NCI-H2107 (cell line): ENCODE measurements at places on chromosomes 2 and 18.
A peak's percentile ranks its signal among the peaks of the same experiment; 100 is the strongest.

DNA sequence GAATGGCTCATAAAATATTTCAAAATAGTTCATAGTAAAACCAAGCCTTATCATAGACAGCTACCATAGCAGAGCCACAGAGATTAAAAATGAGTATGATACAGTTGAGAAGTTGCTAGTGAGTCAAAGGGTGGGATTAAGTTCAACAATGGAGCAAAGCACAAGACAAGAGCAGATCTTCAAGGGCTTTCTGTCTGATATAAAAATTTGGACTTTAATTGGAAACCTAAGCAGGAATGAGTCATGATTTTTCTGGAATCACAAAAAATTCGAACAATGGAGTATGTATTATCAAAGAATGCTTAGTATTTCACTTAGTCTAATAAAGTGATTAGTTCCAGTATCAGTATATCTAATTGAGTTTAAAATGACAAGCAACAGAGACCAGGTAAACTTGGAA, 487.3 kb upstream of the NETO1 start:
- no peak for DNase-seq

- peak; percentile 9 for DNase-seq
Observed at GRCh38 chr2:219104107-219105035, 43.6 kb upstream of the IHH start.

DNA sequence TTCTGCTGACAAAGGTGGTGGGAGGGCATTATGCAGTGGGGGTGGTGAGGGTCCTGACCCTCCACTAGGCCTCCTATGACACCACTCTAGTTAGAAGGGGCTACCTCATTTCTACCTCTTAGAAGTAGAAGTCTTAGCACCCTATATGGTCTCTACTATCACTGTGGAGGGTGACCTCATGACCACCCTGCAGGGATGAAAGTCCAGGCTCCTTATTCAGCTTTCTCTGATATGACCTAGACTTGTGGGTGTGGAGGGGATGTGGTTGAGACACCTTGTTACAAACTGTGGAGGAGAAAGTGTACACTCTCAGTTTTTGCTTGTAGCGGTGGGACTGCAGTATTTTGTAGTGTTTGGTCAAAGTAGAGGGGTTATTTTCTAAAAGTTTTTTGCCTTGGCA, 18.6 kb downstream of the TMEM182 start:
- DNase-seq: no peak

DNA sequence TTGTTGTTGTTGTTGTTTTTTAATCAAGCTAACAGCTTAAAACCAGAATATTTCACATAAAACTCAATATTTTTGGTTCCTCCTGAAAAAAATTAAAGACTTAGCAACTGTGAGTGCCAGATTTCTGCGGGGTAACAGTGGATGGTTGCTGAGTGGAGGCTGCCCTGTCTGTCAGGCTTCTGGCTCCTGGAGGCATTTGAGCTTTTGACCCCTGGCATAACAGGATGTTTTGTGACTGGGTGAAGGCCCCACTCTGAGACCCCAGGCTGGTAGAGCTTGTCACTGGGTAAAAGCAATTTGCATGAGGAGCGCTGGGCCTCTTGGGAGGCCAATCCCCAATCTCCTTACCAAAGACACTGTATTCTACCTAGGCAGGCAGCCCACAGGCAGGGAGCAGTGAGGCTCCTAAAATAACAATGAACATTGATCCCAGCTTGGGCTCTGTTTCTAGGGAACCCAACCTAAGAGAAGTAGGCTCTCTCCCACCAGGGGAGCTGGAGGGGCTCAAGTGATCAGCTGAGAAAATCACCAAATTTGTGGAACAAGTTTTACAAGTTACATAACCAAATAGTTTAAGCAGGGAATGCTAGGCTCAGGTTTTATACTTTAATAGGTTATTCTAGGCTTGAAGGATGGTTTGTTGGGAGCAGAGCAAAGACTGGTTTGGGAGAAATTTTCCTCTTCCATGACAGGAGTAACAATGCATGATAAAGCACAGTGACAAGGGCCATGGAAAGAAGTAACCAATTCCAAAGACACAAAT, 5.9 kb upstream of the SPRED2 start:
- DNase-seq: no peak

DNA sequence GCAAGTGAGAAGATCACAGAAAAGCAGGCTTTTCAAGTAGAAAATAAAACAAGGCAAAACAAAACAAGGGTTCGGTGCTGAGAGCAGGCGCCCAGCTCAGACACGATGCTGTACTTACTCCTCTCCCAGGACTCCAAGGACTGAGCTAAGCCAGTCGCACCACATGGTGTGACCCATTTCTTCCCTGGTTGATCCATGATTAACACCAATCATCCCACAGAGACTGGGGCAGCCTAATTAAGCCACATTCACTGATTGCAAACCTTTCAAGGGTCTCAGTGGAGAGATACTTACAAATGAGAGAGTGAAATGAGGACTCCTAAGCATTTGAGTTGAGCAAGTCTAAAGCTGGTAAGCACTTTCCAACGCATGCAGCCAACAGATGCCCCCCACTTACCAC, 155.2 kb downstream of the MYO5B start:
- DNase-seq: no peak

DNA sequence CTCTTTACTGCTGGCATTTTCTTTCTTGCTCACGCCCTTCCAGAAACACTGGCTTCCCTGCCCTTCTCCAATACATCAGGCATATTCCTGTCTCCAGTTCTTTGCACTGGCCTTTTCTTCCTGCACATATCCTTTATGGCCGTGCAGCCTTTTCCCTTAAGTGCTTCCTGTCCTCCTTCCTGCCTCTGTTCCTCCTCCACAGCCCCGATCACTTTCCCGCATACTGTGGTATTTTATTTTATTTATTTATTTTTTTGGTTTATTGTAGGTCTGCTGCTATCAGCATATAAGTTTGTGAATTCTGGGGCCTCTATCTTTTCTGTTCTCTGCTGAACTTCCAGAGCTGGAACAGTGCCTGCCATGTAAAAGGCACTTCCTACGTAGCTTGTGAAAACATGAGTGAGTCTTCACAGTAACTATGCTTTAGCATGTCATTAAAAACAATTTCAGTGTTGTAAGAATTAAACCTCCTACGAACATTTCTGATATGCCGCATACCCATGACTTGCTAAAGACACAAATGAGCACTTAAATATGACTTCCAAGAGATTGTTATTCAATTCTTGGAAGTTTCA, 289.1 kb downstream of the TRIB2 start:
- no peak for DNase-seq

DNA sequence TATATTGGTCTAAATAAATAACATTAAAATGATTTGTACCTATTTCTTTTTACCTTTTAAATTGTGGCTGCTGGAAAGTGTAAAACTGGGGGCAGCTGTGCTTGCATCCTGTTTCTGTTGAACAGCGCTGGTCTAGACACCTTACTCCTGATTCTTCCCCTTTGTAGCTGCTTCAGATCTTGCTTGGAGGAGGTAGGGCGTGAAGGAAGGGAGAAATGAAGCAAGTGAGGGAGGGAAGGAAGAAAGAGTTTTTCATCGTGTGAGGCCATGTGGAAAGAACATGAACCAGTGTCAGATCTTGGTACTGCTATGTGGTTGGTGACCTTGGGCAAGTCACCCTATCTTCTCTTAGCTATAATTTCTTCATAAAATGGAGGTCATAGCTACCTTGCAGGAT, 89.0 kb upstream of the SEC11C start:
- DNase-seq: no peak

DNA sequence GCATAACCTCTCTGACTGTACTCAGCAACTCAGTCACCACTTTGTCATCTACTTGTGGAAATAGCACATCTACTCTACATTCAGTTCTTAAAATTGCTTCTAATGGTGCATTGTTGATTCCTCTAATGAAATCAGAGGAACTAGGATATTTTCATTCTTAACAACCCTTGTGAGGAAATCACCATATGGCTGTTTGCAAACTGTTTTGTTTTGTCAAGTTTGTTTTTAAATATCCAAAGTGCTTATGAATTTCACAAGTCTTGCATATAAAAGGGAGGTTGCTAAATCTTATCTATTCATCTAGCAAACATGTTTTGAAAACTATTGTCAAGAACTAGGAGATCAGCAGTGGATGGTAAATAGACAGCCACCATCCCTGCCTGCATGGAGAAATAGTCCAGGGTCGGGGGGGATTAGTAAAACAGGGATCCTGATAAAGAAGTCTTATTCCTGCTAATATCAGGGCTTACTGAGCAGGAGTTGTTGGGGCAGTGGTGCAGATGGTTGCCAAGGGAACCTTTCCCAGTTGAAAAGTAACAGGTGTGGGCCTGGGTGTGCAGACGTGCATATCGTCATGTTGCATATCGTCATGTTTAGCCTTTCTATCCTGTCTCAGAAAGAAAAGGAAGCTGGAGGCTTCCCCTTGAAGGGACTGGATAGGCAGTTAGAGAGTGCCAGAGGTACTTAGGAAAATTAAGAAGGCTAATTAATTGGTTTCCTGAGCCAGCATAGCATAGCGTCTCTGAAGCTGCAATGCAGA, 7.5 kb upstream of the MYO3B start:
- no peak for DNase-seq

DNA sequence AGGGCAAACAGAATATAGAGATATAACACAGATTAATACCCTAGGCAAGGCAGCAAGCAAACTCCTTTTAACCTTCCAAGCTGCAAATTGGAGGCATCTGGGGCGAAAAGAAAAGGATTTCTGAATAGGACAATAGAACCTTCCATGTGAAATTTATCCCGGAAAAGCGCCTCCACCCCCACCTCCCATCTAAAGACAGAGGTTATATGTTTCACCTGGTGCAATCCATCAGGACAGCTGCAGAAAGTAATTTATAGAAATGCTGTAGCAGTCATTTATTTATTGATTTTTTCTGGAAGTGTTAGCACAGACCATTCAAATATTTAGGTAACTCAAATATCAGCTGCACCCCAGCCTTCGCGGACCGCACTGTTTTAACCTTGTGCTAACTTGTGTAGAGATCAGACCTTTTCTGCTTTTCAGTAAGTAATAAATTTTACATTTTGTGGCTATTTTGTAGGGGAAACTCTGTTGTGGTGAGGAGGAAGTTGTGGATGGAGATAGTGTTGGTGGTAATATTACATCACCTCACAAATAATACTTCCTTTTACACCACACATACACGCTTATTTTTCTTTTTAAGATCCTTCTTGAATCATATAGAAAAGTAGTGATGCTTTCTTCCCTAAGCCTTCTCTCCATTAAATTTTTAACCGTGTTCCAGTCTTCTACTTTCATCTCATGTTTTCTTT, 919.3 kb upstream of the CDH2 start:
- DNase-seq: no peak

- DNase-seq: no peak
Observed at GRCh38 chr18:54783139-54783538, 45.1 kb upstream of the RAB27B start.

DNA sequence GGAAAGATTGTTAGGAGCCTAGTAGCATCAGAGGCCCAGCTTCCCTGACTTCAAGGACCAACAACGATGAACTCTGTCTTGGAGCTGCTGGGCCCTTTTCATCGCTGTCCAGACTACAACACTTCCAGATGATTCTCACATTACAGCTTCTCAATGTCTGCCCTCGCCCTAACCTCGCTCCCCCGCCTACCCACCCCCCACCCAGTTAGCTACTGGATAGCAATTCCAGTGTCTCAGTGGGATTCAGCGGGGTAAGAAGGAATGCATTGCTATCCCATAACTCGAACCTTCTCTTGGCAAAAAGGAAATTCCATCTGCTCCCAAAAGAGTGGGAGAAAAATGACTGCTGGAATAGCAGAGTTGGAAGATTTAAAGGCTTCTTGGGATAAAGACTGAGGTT, 65.0 kb downstream of the RPL37A start:
- no peak for DNase-seq

DNA sequence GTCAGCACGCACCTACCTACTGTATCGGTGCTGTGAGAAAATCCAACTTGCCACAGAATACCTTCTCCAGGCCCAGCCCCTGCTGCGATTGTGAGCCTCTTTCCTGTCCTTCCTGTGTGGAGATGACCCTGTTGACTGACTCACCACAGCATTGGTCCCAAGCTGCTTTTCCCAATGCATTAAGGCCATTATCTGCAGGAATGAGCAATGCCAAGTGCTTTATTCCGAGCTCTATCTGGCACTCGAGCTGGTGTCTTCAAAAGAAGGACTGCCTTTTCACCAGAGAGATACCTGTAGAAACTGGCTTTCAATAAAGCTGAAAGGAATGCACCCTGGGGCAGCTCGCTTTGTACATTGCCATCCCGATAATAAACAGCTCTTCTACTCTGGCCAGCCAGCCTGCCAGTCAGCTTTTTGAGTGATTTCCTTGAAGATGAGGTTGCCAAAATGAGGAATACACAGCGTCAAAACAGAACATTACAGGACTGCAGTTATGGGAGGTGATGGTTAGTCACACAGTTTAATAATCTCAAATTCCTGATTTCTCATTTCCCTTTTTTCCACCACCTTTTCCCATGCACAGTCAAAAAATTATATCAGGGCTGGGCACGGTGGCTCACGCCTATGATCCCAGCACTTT, 8.3 kb upstream of the RNF103 start:
- no peak for DNase-seq

DNA sequence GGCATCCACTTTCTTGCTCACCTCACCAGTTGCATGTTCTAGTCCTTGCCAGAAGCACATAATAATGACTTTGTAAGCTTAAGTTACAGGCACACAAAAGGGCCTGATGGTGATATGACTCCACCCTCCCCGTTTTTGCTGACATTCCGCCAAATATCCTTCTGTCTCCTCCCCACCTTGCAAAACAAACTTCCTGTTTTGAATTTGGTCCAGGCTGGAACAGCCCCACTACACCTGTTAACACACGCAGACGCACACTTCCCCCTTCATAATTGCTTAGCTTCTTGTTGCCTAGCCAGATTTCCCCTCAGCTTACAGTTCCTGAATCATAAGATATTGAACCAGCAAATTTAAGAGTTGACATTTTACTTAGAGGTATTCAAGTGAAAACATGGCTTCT, at the start of gene MGAT5:
Gene MGAT5 (plus strand): TSS at position 269 of the 400 bp plus-strand sequence. CDS start 332 bp downstream, outside the sequence.
- DNase-seq: peak; percentile 36

GRCh38 chr2:173094731-173095130, 19.1 kb downstream of the MAP3K20 start:
- no peak for DNase-seq

GRCh38 chr2:119350311-119350998, 16.2 kb downstream of the C2orf76 start:
- no peak for DNase-seq

- no peak for DNase-seq
Observed at GRCh38 chr2:218091746-218092145, 22.7 kb downstream of the RUFY4 start.
